ENCODE measurements at places on chromosomes 7 and 10.

DNA sequence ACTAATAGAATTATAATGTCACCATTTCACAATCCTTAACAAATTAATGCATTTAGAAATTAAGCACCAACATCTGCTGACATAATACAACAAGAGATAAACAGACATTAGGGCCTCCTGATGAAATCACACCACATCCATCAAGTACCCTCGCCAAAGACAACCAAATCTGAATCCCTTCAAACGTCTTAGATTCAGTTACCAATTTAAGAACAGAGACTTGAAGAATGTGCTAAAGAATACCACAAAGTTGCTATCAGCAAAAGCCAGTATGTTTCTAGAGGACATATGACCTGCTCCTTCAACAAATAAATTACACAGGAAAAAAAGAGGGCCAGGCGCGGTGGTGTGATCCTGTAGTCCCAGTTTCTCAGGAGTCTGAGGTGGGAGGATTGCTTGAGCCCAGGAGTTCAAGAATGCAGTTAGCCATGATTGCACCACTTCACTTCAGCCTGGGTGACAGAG, 144.5 kb downstream of the REEP3 start:
- DNase-seq: no peak

- DNase-seq: no peak
These were observed 86.6 kb downstream of the FRMD4A start for GRCh38 chr10:14244147-14244546.

GRCh38 chr7:30146127-30146612, 11.4 kb downstream of the MTURN start:
- no peak for DNase-seq

- DNase-seq: peak; percentile 28
These were observed 63.3 kb upstream of the PRKG1 start for GRCh38 chr10:51010977-51011376.

DNA sequence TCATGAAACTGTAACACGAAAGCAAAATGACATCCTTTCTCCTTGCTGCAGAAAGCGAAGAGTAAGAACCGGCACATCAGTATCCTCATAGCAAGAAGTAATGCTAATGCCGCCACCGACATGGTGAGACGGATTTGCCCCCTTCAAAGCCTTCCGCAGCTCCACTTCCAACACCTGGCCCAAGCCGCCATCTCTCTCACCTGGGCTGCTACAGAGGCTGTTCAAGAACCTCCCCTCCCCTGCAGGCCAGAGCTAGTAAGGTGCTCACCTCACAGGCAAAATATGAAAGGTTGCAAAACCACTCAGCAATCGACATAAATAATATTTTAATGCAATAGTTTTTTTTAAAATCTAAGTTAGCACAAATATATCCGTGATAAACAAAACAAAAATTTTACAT, 123.9 kb upstream of the FRMD4A start:
- no peak for DNase-seq

GRCh38 chr7:107593025-107593410, 13.0 kb downstream of the BCAP29 start:
- no peak for DNase-seq

GRCh38 chr10:87546971-87547413, 42.3 kb downstream of the MINPP1 start:
- DNase-seq: no peak

GRCh38 chr10:22156750-22157149, 61.1 kb downstream of the EBLN1 start:
- DNase-seq: no peak

GRCh38 chr10:114174695-114175188, 739 bp upstream of the CCDC186 start:
- no peak for DNase-seq

- no peak for DNase-seq
These were observed 40.9 kb downstream of the LANCL2 start for GRCh38 chr7:55405856-55406541.

- DNase-seq: no peak
These were observed 121.7 kb upstream of the TRIM24 start for GRCh38 chr7:138338361-138338760.

GRCh38 chr7:141562972-141563371, 11.8 kb downstream of the AGK start:
- no peak for DNase-seq

GRCh38 chr10:79289801-79290200, 57.5 kb upstream of the PPIF start:
- no peak for DNase-seq

DNA sequence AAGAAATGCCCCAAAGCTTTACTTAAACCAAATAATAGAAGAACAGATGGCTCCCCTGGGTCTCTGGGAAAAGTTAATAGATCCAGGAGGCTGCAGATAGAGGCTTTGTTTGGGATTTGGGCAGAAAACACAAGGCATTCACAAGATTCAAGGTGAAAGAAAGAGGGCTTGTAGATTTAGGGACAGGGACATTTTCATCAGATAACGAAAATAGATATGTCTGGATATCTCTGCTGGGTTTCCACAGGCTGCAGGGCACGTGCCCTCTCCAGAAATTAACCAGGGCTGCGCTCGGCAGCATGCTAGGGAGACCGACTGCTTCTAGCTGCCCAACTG, 14.9 kb downstream of the CARD11 start:
- DNase-seq: no peak

DNA sequence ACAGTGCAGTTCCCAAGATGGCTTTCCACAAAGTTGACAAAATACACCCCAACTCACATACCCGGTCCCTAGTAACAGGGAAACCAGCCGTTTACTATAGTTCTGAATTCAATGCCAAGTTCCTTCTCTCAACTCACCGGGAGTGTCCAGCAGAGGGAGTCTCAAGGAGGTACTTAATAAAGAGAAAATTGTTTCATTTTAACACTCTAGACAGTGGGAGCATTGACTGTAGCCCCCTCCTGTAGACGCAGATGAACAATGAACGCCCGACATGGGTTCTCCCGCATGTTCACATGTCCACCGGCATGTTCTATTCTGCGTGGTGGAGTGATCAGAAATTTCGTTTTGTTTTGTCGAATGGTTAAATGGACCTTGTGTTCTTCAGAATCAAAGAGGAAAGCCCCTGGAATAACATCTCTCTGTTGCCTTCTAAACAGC, 1.9 kb downstream of the HIPK2 start:
- DNase-seq: peak; percentile 69

- no peak for DNase-seq
These were observed 1.7 kb upstream of the SPACDR start for GRCh38 chr7:100465702-100466311.

GRCh38 chr7:192701-193480, 520 bp downstream of the FAM20C start:
- no peak for DNase-seq

DNA sequence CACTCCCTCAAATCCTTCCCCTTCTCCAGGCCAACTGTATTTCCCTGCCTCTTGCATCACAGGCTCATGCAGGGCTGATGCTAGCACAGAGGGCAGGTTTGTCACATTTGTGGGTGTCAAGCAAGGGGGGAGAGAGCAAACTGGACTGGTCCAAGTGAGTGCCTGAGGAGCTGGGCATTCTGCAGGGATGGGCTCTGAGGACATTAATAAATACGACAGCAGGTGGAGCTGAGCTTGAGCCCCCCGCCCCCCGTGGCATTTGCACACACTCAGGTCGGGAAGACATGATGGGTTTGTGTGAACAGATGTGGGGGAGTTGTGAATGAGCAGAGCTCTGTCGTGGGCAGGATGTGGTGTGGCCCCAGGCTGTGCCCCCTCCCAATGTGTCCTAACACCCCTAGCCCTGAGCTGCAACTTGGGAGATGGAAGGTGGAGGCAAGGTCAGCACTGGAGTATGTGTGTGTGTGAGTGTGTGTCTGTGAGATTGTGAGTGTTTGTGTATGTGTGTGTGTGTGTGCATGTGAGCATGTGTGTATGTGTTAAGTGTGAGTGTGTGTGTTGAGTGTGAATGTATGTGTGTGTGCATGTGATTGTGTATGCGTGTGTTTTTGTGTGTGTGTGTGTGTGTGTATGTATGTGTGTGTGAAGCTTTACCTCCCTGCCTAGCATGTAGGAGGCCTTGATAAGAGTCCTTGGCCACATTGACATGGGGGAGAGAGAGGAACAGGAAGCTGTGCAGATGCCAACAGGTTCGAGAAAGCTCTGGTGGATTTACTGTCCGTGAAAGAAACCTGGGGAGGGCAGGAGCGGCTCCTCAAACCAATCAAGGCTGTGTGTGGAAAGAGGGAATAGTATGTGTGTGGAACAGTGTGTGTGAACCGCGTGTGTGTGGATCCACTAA, 9.1 kb downstream of the RASSF4 start:
- no peak for DNase-seq

DNA sequence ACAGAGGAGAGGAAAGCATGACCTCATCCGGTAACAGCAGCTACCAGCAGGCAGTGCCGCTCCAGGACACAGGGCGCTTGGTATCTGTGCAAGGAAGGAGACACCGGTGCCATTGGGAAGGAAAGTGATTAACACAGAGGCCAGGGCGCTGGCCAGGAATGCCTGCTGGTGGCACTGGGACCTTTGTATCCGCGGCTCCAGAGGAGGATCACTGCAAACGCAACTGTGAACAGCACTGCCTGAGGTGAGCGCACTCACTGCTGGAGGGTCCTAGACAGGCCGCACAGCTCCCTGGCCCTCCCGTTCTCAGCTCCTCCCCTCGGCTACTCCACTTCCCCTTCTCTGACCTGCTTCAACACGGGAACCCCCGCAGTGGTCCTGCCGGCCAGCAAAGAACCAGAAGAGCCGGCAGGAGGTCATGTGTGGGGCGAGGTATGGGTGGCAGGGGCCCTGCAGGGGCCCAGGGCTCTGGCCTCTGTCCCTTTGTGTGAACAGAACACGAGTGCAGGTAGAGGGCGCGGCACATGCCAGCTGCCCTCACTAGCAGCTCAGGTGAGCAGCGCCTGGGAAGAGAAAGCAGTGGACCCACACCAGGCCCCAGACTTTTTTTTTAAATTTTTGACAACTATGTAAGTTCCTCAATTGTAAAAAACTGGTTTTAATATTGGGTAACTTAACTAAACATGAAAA, 107.6 kb downstream of the VIPR2 start:
- no peak for DNase-seq

All from GM13976 (cell line).